Umbilical cord (tissue), 2 donors: ENCODE measurements at places on chromosomes 1 and 21. TPM values are rescaled to one million over a fixed set of nuclear protein-coding genes. Genes with fewer than 3 reads are reported as not detected.

DNA sequence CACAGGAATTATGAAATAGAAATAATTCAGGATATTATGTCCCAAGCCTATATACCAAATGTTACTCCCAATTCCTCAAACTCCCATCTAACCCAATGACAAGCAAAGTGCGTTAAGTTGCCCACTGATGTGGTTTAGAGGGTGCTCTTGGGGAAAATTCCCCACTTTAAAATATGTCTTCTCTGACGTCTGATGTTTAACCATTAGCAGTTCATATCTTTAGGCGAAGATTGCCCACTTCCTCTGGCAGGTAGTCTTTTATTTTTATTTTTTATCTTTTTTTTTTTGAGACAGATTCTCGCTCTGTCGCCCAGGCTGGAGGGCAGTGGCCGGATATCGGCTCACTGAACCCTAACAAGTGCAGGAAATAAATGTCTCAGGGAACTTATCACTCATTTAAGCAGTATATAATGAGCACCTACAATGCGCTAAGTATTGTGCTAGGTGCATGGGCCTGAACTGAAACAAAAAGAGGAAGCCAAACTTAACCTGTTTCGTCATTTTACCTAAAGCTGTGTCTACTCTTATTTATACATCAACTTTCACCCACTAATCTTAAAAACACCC is 1.3 kb upstream of the LYST start:
- DNase-seq, result no peak

- no peak for DNase-seq
Observed at GRCh38 chr1:212010004-212010403, 25.4 kb downstream of the INTS7 start.

- no peak for DNase-seq
Observed at GRCh38 chr1:50593515-50593914, 170.3 kb upstream of the DMRTA2 start.

DNA sequence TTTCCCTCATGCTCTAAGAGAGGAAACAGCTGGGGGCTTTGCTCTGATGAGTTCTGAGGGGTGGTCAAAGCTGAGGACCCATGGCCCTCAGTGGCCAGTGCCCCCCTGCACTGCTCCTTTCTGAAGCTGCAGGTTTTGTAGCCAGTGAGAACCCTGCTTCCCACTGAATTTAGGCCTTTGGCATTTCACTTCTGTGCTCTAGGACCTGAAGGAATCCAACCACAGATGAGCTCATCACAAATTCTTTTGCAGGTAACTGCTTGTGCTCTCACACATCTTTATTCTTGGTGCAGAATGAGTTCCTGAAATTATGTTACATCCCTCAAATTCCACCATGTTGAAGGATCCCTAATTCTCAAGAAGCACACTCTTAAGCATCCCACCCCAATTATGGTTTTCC is 248.7 kb upstream of the IRF2BP2 start:
- DNase-seq, result no peak

DNA sequence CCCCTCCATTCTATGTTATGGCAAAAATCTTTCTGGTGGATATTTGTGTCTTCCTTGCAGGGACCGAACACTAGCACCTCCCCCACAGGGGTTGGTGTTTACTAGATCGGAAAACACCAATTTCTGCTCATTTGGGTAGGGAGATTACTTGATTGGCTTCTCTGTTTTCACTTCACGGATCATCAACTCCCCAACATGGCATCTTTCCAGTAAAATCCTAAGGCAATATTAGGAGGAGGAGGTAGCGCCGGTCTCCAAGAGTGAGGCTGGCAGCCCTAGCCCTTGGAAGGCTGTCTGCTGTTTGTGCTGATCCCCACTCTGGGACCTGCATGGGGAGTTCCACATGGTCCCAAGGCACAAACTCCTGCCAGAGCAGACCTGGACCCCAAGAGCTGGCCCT is 12.2 kb downstream of the VASH2 start:
- DNase-seq, result no peak

DNA sequence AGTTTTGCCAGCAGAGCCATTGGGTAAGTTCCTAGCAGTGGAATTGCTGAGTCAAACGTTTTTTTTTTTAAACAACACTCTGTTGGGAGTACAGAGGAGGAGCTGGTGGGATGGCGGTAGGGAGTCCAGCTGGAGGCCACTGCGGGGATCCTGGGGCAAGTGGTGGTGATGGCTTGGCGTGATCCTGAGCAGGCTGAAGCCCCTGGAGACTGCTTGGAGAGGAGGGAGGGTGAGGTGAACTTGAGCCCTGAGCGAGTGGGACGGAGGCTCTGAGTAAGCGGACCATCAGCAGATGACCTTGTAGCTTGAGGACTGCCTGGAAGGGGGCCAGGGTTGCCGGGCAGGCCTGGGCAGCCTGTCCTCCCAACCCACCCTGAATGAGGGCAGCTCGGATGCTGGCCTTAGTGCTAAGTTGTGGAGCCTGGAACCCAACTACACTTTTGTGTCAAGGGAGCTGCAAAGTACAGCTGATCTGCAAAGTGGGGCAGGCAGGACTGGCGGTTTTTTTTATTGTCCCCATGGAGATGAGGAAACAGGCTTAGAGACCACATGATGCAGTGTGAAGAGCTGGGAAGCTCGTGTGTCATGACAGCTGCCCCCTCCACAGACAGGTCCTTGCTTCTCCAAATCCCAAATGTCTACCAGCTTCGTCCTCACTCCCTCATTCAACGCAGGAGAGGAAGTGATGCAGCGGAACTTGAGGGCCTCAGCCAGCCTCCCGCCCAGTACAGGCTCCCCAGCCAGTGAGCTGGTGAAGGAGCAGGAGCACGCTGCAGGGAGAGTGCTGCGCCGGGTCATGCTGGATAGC is 20.2 kb downstream of the MRPL37 start:
- peak; percentile 75 for DNase-seq

GRCh38 chr1:78237364-78237916 is 191.7 kb downstream of the GIPC2 start:
- DNase-seq, result no peak

DNA sequence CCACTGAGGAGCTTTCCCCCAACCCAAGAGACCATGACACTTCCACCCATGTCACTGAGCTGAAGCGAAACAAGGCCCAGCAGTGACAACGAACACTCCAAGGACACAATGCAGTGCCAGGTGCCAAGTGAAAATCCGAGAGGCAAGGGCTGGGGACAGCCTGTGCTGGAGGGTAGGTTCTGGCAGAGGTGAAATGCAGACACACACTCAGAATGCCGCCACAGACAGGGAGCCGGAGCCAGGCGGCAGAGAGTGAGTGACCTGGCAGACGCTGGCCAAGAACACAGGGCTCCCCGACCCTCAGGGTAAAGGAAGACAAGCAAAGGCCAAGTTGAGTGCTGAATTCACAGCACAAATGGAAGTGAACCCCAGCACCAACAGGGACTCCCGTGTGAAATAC is 78.9 kb downstream of the CD46 start:
- no peak for DNase-seq

GRCh38 chr1:30637183-30637980 is 86.0 kb downstream of the MATN1 start:
- DNase-seq, result no peak

DTL gene
- total RNA-seq, result 3.6 TPM

DENND2C gene
- 10.8 TPM for total RNA-seq

TFF3 gene
- total RNA-seq, result 0.48 TPM

POU3F1 gene
- not detected for total RNA-seq
